ENCODE measurements at places on chromosomes 12 and 14.

DNA sequence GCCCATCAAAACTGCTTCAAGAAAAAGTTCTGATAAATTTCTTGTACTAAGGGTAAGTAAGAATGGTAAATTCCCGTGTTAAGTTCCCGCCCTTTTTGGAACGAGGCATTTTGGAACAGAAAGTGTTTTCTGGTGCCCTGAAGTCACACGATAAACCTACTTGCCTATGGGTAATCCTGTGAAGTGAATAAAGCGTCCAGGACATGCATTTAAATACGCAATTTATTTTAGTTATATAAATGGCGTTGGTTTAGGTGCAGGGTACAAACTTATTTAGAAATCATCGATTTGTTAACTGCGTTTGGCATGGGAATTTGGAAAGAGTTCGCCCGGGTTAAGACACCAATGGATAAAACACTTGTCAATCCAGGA, 715 bp upstream of the RAP1B start:
- DNase-seq: no peak

DNA sequence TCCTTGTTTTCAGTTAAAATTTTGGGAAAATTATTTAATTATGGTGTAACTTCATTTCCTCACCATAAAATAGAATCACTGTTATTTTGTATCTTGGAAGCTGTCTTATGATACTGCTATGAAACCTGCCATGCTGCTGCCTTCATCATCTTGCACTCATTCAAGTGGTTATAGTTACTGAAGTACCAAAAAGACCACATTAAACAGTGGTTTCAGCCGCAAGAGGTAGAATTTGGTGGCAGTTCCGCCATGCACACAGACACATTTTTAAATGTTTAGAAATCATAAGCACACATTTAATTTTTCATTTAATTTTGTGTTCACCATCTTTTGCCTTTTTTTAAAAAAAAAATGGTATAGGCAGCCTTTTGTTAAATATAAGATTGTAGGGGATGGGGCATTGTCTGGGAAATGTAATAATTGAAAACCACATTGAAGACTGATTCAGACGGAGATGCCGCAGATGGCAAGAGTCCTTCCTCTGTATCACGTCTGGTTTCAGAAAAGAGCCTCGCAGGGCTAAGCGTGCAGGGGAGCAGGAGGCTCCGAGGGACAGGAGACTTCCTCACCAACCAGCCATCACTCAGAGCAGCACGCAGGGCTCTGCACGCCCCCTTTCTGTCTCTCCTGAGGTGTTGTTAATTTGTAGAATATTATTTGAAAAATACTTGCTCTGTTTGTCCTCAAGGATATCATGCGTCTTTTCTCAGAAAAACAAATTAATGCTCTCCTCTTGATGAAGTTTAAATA, 115.2 kb upstream of the PELI2 start:
- DNase-seq: no peak

DNA sequence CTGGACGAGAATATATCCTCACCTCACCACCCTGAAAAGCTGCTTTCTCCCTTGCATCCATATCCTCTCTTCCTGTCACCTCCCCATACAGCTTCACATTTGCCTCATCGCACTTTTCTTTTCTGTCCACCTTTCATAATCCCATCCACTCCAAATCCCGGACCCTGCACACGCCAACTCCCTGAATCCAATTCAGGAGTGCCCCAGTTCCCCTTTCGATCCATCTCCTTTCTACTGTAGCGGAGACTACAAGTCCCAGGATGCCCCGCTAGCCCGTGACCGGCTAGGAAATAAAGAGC, 2.5 kb downstream of the TMEM253 start:
- DNase-seq: no peak

- no peak for DNase-seq
These were observed 164.7 kb downstream of the SSPN start for GRCh38 chr12:26360062-26360461.

DNA sequence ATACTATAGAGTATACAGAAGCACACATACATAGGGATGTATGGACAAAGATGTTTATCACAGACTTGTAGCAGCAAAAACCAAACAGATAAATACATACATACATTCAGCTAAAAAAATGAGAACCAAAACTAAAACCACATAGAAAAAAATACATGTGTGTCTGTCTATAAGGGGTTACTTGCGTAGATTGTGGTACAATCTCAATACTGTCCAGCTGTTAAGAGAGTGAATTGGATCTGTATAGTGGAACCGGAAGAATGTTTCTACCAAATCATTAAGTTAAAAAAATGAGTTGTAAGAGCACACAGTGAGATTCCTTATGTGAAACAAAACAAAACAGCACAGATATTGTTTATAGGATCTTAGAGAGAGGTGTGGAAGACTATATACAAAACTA, 44.2 kb upstream of the DCD start:
- DNase-seq: no peak

DNA sequence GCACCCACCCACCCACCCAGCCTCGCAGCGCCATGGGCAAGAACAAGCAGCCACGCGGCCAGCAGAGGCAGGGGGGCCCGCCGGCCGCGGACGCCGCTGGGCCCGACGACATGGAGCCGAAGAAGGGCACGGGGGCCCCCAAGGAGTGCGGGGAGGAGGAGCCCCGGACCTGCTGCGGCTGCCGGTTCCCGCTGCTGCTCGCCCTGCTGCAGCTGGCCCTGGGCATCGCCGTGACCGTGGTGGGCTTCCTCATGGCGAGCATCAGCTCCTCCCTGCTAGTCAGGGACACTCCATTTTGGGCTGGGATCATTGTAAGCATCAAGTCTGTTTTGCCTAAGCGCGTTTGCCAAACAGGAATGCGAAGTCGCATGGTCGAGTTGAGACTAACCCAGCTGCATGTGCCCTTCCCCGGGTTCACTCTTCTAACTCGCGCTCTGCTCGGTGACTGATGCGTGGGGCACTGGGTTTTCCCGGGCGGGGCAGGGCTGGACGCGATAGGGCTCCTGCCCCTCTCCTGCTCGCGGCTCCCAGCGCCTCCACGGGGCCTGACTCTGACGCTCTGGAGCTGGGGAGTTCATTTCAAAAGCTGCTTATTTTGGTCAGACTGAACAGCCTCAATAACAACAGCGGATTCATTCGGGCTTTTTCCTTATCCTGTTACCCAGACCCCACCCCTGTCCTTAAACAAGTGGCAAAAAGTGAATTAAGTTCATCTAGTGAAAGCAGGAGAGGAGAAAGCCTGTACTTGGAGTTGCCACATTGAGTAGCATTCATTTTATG, 458 bp downstream of the SSPN start:
- DNase-seq: no peak

GRCh38 chr12:52600475-52600874, 788 bp downstream of the KRT72 start:
- DNase-seq: no peak

GRCh38 chr12:66176105-66176900, 6.5 kb upstream of the TMBIM4 start:
- no peak for DNase-seq

GRCh38 chr14:99596772-99597171, 7.2 kb downstream of the CCDC85C start:
- no peak for DNase-seq

GRCh38 chr12:91774434-91774921, 371.2 kb downstream of the BTG1 start:
- no peak for DNase-seq

DNA sequence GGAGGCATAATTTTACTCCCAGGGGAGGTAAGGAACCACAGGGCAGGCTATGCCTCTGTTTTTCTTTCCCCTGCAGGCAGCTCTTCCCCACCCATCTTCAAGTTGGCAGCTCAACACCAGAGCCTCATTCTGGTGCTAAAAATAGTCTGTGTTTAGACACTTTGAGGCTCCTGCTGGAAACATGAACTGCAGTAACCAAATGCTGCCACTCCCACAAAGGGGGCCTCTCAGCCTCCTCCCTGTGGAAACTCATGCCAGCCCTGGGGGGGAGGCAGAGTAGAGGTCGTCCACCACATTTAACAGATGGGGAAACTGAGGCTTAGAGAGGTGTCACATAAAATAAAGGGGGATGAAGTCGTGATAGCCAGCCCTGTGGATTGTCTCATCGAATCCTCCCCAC, 61.4 kb downstream of the WSCD2 start:
- DNase-seq: no peak

DNA sequence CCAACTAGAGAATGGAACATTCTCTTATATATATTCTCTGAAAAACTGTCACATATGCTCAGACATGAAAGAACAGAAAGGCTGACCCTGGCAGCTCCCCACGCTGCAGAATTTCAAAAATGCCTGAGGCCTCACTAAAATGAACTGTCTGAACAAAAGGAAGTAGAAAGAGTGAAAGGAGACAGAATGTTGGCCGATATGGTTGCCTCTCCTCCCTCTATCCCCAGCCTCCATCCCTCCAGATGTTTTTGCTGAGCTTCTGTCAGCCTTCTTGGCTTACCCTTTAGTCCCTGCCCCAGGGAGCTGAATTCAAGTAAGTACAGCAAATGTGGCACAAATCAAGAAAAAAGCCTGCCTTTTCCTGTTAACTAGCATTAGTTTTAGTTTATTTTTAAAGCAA, 6.9 kb downstream of the SMCO2 start:
- DNase-seq: no peak

GRCh38 chr14:90651271-90651804, 164.9 kb downstream of the TTC7B start:
- no peak for DNase-seq

DNA sequence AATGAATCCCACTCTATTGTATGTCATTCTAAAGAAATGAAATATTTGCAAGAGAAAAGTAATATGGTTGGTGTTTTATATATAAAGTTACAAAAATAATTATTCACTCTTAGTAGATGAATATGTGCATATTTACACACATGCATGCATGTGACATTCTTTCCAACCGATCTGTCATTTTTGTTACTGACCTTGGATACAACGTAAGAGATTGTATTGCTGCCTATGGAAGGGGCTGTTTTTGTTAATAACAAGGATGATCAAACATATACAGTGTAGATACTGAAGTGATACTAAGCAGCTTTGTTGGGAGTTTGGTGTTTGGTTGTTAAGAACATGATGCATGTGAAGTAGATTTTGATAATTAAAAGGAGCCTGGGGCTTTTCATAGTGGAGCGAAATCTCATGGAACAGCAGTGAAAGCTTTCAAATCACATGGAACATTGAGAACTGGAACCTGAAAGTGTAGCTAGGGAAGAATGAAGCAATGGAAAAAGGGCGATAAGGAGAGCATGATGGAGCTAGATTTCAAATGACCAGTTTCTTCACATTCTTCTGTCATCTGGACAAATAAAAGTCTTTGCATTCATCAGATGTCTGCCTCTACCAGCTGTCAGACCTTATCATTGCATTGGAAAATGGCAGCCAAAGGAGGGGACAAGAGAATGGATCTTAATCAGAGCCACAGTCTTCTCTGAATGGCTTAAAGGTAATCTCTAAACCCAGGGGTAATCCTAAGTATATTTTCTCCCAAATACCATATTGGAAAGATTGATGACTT, 10.0 kb downstream of the BORCS5 start:
- no peak for DNase-seq

DNA sequence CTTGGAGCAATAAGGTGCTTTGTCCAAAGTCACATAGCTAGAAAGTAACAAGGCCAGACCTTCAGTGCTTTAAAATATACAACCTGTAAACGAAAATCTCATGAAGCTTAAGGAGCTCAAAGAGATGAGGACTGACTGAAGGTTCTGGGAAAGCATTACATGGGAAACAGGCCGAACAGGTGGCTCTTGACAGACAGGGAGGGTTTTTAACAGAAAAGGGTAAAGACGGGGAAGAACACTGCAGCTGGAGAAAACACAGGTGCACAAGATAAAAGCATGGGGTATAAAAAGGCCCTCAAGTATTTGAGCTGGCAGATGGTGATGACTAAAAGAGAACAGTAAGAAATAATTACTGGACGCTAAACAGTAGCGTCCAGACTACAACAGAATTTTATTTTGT, 257.2 kb downstream of the NELL2 start:
- no peak for DNase-seq

- no peak for DNase-seq
These were observed 87.0 kb downstream of the SLC25A47 start for GRCh38 chr14:100410056-100410565.

DNA sequence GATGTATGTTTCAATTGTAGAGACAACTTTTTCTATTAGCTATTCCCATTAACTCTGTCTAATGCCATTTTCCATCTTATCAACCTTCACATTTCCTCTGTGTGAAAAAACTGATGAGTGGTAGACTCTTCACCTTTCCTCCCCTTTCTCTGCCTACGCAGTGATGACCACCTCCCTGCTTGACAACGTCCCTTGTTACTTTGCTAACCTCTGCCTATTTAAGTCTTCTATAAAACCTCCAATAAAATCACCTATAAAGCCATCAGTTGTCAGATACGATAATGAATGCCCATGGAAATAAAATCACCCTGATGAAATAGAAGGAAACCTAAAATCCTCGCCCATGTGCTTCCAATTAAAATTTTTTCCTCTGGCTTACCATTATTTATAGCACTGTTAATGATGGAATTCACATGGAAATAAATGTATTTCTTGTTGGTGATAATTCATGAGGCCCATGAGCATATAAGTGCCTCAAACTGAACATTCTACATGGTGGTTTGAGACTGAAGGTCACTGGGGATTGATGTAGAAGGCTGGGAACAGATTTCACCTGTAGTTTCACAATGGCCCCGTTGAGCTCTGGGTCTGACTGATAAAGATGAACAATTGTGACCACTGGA, 1454.0 kb upstream of the SEL1L start:
- no peak for DNase-seq

- DNase-seq: no peak
These were observed 38.0 kb downstream of the CHST11 start for GRCh38 chr12:104494793-104495158.

- no peak for DNase-seq
These were observed 3.4 kb downstream of the PRIMA1 start for GRCh38 chr14:93784878-93785277.

DNA sequence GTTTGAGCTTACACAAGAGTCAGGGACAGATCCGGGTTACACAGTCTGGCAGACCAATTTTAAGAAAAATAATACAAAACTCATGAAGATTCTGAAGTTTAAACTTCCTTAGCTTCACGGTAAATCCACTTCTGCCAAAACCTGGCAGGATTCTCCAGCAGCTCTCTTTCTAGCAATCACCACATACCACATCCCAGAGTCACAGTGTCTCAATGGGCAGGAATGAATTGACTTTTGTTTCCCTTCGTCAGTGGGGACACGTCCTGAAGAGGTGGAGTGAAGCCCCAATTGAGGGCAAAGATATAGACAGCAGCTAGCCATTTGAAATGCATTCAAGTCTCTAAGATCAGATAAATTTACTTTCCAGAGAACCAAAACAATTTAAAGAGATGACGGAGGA, 117.1 kb upstream of the ARHGAP5 start:
- DNase-seq: no peak
